ENCODE measurements at places on chromosomes 2 and 18.

- DNase-seq = peak; percentile 89
Observed at GRCh38 chr2:43576981-43577892, 18.6 kb downstream of the THADA start.

- peak; percentile 90 for DNase-seq
Observed at GRCh38 chr2:60550178-60550983, 3.1 kb downstream of the BCL11A start.

GRCh38 chr2:52220393-52220792 lies 1188.5 kb upstream of the NRXN1 start:
- peak; percentile 23 for DNase-seq

GRCh38 chr2:106579750-106580197 lies 92.6 kb downstream of the CD8B2 start:
- no peak for DNase-seq

DNA sequence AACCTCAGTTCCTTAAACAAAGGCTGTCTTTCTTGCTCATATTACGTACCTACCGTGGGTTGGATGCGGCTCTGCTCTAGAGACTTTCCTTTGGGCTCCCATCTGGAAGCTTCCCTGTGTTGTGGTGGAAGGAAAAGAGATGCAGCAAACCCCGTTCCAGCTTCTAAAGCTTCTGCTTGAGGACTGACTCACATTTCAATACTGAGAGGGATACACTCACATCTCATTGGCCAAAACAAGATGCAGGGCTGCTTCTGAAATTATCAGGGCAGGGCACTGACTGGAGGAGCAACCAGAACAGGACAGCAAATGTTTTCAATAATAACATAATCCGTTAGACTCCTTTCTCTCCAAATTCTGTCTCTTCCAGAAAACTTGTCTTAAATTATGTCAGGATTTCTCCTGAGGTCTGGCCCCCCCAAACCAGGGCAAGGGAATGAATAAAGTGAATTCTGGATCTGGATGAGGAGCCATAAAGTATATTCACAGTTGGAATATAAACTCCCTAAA lies 4.5 kb upstream of the MYO5B start:
- no peak for DNase-seq

DNA sequence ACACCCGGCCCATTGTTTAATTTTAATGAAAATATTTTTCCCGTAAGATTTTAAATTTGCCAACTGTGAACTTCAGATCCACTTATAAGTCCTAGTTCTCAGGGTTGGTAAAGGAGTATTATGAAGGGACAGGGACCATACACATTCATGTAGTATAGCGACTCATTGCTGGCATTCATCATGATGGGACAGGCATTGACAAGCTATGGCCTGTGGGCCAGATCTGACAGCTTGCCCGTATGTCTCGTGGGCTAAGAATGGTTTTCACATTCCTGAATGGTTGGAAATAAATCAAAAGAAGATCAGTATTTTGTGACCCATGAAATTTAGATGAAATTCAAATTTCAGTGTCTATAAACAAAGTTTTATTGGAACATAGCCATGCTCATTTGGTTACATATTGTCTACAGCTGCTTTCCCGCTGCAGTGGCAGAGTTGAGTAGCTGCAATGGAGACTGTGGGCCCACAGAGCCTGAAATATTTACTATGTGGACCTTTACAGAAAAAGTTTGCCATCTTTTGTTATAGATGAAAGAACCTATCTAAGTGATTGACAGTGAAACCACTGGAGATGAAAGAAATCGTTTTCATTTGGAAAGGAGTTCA lies 4.1 kb downstream of the RAPGEF4 start:
- no peak for DNase-seq

GRCh38 chr2:20326163-20326780 lies 24.4 kb downstream of the PUM2 start:
- DNase-seq = peak; percentile 83

GRCh38 chr2:207530160-207531031 lies 634 bp downstream of the CREB1 start:
- DNase-seq = peak; percentile 51

GRCh38 chr2:64565949-64566710 lies 42.0 kb downstream of the AFTPH start:
- no peak for DNase-seq

DNA sequence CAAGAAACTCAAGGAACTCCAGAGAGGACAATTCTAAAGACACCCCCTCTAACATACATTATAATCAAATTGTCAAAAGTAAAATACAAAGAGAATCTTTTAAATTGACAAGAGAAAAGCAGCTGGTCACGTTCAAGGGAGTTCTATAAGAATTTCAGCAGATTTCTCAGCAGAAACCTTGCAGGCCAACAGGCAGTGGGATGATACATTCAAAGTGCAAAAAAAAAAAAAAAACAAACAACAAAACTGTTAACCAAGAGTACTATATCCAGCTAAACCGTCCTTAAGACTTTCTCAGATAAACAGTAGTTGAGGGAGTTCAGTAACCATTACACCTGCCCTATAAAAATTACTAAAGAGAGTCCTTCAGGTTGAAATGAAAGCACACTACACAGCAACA lies 33.9 kb downstream of the CCDC138 start:
- no peak for DNase-seq

DNA sequence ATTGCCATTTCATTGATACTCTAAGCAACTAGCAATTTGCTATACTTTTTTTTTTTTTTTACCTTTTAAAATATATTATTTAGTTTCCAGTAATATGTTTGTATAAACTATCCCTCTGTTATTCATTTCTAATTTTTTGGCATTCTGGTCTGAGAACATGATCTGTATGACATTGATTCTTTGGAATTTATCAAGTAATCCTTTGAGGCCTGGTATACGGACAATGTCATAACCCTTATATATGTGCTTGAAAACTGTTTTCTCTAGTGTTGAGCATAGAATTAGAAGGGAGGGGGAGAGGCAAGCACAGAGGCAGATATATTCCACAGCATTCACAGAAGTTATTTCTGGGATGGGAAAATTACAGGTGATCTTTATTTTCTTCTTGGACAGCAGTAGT lies 48.2 kb upstream of the POLE4 start:
- no peak for DNase-seq

GRCh38 chr18:10440884-10441283 lies 13.6 kb upstream of the APCDD1 start:
- no peak for DNase-seq

GRCh38 chr2:166158546-166158945 lies 30.7 kb upstream of the SCN1A start:
- DNase-seq = no peak

DNA sequence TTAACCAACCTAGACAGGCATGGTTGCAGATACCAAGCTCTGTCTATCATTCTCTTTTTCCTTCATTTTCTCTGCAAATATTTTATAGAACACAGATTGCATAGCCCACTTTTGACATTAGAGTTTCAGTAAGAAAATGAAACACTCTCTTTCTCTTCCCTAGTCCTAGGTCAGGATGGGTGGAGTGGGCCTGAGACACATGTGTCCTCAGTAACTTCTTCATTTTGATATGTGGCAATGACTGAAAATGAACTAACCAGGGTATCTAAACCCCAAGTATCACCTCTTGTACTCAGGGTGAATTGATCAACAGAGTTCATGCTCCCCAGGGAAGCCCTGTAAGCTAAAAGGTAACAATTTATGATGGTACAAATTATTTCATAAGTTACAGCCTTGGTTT lies 37.0 kb upstream of the KYNU start:
- no peak for DNase-seq

GRCh38 chr2:239768031-239768790 lies 256.9 kb downstream of the NDUFA10 start:
- no peak for DNase-seq

DNA sequence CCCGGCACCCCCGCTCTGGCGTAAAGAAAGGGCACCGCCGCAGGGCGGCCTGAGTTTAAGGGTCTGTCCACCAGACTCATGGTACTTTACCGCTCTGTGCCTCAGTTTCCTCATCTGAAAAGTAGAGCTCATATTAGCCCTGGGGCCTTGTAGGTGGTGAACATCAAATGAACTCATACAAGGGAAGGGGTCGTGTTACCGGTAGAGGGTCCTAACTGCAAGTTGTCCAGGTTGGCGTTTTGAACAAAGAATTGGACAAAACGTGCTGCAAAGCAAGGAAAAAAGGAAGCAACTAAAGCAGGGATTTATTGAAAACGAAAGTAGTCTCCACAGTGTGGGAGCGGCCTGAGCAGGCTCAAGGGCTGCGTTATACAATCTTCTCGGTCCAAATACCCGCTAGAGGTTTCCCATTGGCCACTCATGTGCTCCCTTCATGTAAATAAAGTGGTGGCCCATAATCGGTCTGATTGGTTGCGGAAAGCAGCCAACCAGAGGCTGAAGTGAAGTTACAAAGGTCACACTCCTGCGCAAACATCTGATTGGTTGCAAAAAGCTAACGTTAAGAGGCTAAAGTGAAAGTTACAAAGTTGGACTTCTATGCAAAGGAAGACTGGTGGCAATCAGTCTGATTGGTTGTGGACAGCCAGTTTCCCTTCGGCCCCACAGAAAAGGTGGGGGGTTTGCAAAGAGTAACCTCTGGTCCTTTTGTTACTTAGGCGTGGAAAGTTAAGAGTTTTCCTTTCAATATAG lies 80.7 kb upstream of the LDLRAD4 start:
- DNase-seq = no peak

GRCh38 chr2:230658877-230659652 lies 53.6 kb upstream of the CAB39 start:
- no peak for DNase-seq

DNA sequence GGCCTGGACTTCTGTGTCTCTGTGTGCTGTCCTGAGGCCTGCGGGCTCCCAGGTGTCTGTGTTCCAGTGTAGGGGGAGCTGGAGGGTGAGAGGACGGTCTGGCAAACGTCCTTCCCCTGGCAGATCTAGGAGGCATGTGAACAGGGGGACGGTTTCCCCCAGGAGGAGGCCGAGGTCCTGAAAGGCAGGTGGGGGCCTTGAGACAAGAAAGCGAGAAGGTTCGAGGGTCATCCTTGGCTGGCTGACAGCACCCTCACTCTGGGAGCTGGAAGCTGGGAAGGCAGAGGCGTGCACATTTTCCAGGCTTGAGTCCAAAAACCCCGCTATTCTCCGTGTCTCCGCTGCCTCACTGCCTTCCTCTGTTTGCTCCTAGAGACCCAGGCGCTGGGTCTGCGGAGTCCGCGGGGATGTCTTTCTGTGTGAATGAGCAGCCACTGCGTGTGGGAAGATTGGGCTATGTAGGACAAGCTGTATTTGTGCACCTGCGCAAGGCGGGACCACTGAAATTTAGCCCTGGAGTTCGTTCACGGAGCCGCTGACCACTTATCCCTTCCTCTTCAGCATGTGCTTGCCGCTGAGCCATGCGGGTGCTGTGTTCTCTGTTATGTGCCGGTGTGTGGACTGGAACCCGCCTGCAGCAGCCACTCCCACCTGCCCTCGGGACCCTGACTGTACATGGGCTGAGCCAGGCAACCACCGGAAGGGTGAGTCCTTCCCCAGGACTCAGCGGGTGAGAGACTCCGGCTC lies 43.7 kb downstream of the TWIST2 start:
- DNase-seq = no peak

GRCh38 chr2:16660114-16660513 lies 5.5 kb downstream of the CYRIA start:
- no peak for DNase-seq

DNA sequence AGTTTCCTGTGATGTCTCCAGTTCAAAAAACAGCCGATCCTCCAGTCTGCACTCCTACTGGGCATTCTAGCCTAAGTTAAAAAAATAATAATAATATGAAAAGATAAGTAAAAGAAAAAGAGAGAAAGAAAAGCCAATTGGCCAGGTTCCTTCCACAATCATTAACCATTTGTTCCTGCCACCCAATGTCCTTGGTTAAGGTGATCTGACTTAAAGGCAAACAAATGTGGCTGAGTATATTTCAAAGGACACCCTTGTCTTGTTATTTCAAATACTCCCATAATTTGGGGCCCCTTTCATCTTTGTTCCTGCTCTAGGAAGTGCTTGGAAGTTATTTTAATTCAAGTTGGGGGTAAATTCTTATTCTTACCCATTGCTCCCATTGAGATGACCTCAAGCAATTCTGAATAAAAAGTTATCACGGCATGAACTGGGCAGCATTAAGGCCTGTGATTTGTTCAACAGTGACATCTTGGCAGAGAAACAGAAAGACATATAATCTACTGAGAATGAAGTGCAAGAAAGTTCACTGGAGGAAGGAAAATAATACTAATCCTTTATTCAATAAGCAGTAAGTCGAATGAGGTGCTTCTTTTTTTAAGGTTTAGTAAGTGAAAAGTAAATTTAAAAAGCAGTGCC lies 1054.5 kb upstream of the FANCL start:
- no peak for DNase-seq
